ENCODE measurements at places on chromosomes 12 and 14. TPM values are rescaled to one million over a fixed set of nuclear protein-coding genes. Genes with fewer than 3 reads are reported as not detected.

Gene KLHL33
- 0.31 TPM for total RNA-seq

Gene IL22
- total RNA-seq, result not detected

Gene ENO2
- total RNA-seq, result 10.9 TPM

DNA sequence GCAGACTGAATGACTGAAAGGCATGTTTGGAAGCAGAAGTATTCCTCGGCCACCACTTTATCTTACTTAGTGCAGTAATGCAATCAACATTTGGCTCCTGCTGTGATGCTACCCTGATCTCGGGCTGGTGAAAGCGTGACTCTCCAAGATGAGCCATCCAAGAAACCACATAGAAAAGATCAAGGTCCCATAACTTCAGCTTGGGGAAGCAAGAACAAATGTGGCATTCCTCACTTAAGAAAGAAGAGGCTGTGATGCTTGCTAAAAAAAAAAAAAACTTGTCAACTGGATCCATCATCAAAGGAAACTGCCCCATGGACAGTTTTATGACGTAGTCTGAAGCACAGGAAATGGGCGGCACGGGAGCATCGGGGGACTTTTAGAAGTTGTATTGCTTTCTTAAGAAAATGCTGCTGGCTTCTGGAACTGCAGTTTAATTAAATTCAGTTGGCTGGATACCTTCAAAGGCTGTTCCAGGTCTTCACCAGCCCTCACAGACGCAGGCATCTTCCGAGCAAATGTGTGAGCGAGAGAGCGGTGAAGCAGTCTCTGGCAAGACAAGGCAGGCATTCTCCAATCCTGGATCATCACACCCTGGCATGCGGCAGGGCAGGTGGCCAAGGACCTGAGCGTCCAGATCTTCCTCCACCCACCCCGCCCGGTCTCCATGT lies 38.2 kb upstream of the MAP1LC3B2 start:
- DNase-seq, result no peak

- no peak for DNase-seq
Observed at GRCh38 chr12:112140728-112141127, 15.4 kb downstream of the TRAFD1 start.

DNA sequence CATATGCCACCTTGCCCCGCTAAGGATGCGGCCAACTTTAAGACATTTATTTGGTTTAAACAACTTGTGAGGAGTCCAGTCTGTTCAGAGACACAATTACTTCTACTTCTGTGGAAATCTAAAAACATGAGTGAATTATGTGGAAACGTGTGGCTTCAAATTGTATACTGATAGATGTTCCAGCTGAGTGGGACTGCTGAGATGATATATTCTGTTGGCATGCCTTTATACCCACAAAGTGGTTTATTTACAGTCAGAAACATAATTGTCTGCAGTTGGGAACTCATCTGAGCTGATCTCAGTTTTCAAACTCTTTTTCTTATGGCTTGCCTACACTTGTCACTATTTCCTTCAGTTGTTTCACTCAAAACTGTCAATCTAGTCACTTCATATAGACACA lies 67.8 kb downstream of the FLRT2 start:
- no peak for DNase-seq

DNA sequence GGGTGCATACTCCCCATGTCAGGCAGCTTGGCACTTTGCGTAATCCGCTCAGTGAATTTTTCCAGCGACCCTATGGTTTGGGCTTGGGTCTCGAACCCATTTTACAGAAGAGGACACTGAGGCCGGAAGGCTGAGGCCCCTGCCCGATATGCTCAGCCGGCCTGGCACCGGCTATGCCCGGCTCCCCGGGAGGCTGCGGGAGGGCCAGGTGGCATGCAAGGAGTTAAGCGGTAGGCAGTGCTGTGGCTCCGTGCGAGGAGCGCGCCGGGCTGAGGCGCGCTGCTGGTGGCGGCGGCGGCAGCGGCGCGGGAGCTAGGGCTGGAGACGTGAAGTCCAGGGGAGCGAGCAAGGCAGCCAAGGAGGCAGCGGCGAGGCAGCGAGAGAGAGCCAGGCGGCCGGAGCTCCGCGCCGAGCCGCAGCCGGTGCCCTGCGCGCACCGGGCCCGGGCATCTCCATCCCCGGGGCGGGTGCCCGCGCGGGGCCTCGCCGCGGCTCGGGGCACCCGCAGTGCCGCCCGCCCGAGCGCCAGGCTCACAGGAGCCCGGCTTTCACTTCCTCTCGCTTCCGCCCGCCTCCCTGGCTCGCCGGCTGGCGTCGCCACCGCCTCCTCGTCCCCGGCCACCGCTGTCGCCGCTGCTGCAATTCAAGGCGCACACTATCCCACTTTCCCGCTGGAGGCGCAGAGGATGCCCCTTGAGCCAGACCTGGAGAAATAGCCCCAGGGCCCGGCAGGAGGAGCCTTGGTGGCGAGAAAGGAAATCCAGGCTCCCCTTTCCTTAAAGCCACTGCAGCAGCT lies at the start of gene WSCD2:
WSCD2 (plus strand) TSS at position 272 of the 796 bp plus-strand sequence. CDS start 66,545 bp downstream, outside the sequence.
- DNase-seq, result no peak

- no peak for DNase-seq
Observed at GRCh38 chr12:79454338-79454843, 236.4 kb downstream of the PAWR start.

All from left colon (tissue), 2 donors.